ENCODE measurements at places on chromosomes 6 and 20.

GRCh38 chr6:78896227-78896626, 28.9 kb downstream of the IRAK1BP1 start:
- no peak for DNase-seq

DNA sequence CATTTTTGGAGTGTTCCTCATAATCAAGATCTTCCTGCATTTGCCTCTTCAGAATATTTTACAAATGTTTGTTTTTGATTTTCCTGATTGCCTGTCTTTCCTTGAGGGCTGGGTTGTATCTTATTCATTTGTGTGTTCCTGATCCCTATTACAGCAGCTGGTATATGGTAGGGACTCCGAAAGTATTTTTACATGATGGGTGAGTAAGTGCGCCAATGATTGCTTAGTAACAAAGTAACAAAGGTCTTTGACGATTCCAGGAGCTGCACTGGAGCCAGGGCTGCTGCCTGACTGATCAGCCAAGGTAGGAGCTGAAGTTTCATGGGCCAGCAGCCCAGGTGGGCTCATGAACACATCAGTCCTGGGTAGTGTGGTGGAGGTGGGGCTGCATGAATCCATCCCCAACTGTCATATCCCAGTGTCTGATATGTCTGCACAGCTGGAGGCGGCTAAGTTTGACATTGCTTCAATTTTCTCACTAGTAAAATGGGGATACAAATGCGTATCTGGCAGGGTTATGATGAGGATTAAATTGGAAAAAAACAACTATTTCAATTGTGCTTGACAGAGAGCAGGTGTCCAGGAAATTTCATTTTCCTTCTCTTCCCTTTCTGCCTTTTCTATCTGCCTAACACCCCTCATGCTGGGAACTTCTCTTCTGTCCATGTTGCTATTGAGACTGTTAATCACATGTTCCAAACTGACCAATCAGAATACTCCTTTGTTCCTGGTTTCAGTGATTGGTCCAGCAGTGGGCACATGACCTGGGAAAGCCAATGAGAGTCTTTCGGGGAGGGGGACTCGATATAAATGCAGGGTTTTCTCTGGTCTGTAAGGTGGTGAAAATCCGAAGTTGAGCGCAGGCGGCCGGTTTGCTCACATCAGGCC, 90.7 kb downstream of the CDH26 start:
- no peak for DNase-seq

DNA sequence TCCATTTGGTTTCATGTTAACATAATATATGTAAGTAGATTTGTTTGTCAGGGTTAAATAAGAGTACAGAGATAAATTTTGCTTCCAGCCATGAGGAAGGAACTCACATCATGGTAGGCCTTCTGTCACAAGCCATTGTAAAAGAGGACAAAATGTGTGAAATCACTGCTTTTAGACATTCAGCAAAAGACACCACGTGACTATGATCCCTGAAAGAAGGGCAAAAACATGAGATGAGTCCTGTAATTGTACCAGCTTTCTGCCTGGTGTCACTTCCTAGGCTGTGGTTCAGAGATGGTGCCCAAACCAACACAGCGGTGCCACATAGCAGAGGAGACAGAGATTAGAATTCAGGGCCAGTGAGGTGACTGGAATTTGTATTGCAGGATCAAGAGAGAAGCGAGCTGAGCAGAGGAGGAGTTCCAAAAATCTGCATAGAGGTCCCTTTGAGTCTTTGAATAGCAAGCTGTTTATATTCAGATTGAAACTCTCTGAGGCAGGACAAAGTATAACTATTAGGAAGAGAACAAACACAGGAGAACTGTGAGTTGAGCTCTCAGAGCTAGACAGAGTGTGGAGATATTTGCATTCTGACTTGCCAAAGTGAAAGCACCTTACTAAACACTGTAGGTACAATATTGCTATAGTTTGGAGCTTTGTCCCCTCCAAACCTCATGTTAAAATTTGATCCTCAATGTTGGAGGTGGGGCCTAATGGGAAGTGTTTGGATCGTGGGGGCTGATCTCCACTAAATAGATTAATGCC, 52.6 kb upstream of the PDE7B start:
- no peak for DNase-seq

DNA sequence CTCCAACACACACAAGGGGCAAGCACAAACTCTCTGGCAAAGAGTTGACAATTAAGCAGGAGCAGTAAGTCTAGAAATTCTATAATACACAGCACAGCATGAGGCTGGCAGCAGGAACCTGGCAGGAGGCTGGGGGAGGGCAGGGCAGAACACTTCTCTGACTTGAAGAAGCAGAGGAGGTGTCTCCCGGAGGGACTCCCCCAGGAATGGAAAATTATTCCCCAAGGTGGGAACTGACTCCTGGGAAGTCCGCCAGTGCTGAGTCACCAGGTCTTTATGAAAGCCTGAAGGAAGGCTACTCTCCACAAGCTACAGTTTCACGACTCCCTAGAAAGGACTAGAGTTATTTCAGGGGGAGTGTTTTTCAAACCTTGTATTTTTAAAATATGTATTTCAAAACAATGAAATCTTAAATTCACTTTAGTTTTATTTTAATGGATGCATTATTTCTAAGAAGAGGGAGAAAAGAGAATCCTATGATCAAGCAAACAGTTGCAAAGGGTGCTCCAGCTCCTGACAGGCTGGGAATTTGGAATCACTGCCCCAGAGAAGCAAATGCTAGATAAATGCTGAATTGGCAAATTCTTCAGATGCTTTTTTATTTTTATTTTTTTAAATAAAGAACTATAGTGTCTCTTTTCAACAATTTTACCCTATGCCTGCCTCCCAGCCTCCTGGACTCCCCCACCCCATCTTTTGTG, 192.8 kb downstream of the LY86 start:
- peak; percentile 44 for DNase-seq

GRCh38 chr6:133951881-133952814, 876 bp upstream of the TBPL1 start:
- DNase-seq, result peak; percentile 77

GRCh38 chr6:139373154-139373927, 1.1 kb downstream of the CITED2 start:
- peak; percentile 63 for DNase-seq

- DNase-seq, result peak; percentile 27
Measured at GRCh38 chr6:131173680-131174079, 38.4 kb downstream of the AKAP7 start.

DNA sequence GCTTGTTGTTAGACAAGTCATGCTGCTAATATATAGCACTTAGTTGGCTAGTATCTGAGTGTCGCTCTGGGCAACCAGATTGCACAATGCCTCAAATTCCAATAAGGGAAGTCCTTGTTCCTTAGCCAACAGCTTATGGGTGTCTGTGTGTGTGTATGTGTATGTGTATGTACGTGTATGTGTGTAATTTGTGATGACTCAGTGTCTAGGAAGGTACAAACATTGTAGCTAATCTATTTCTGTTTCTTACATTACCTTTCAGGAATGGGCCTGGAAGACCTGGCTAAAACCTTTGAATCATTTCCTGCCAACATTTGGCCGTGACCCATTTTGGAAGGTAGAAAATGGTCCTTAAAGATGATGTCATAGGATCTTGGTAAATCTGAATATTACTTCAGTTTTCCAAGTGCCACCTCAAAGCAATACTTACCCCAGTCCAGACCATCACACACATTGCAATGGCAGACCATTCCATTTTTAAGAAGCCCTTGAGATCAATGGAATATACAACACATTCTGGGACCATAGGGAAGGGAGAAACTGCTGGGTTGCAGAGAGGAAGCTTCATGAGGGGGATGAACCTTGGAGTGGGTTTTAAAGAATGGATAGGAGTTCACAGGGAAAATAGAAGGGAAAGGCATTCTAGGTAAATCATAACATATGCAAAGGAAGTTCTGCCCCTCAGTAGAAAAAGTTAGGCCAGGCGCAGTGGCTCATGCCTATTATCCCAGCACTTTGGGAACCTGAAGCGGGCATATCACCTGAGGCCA, 25.1 kb downstream of the NEDD9 start:
- peak; percentile 97 for DNase-seq

- DNase-seq, result peak; percentile 76
Measured at GRCh38 chr6:17397764-17398194, 4.4 kb downstream of the CAP2 start.

- DNase-seq, result peak; percentile 55
Measured at GRCh38 chr20:8132484-8133309, 631 bp downstream of the PLCB1 start.

- no peak for DNase-seq
Measured at GRCh38 chr20:12345978-12346377, 428.3 kb downstream of the BTBD3 start.

GRCh38 chr6:20564777-20565176, 30.5 kb downstream of the CDKAL1 start:
- no peak for DNase-seq

GRCh38 chr20:5933802-5934436, 16.4 kb downstream of the TRMT6 start:
- DNase-seq, result peak; percentile 11

GRCh38 chr20:23868321-23868720, 11.2 kb downstream of the CST5 start:
- no peak for DNase-seq

DNA sequence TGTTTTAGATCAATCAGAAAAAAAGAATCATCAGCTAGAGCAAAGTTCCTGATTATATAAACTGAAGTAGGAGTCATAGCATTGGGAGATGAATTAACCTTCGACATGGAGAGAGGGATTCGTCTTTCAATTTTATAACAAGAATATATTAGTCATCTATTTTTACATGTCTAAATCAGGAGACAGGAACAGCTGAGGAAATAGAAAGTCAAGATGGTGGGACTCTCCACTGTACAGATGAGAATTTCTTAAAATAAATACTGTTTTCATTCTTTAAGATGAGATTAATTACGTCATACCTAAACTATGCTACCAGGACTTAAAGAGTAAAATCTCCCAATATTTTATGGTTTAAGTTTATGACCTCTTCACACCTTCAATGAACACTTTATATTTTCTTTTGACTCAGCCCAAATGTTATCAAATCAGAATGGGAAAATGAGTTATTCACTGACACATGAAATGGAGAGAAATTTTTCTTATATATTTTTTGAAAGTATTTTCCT, 1137.7 kb downstream of the EPHA7 start:
- no peak for DNase-seq

DNA sequence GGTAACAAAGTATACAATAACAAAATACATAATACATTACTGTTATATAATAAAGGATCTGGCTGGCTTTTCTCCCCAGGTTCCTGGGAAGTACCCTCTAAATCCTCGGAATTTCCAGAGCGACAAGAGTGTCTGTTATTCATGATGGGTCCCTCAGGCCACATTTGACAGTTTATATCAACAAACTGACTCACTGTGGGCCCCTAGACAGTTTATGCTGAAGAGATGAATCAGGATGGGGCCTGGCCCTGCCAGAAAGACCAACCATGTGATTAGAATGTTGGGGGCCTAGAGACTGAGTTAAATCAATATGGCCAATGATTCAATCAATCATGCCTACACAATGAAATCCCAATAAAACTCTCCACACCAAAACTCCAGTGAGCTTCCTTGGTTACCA, 13.5 kb downstream of the USP45 start:
- DNase-seq, result no peak

DNA sequence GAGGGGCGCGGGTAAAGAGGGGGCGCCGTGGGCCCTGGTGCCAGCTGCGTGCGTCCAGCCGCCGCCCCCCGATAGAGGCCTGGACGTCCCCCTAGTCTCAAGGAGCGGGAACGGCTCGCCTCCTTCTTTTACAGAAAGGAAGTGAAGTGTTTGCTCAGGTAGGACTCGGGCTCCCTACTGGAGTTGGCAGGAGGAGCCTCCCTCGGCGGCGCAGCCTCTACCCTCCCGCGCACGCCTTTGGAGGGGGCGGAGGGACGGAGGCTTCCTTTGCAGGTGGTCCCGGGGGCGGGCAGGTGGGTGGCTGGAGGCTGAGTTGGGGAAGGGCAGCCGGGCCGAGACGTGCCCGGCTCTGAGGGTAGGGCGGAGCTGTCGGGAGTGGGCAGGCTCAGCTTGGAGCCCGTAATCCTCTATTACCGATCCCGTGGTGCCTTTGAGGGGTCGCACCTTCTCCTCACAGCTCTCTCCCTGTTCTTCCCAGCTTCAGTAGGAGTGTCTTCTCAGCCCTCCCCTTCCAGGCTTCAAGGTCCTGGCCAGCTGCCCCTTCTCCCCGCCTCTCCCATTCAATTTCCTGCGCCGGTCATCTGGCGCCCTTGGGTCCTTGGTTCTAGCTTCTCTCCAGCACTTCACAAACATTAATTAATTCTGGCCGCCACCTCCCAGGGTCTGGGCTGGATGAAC, 728 bp downstream of the ITPR3 start:
- peak; percentile 52 for DNase-seq

- peak; percentile 11 for DNase-seq
Measured at GRCh38 chr6:158638324-158638854, 6.2 kb downstream of the DYNLT1 start.

DNA sequence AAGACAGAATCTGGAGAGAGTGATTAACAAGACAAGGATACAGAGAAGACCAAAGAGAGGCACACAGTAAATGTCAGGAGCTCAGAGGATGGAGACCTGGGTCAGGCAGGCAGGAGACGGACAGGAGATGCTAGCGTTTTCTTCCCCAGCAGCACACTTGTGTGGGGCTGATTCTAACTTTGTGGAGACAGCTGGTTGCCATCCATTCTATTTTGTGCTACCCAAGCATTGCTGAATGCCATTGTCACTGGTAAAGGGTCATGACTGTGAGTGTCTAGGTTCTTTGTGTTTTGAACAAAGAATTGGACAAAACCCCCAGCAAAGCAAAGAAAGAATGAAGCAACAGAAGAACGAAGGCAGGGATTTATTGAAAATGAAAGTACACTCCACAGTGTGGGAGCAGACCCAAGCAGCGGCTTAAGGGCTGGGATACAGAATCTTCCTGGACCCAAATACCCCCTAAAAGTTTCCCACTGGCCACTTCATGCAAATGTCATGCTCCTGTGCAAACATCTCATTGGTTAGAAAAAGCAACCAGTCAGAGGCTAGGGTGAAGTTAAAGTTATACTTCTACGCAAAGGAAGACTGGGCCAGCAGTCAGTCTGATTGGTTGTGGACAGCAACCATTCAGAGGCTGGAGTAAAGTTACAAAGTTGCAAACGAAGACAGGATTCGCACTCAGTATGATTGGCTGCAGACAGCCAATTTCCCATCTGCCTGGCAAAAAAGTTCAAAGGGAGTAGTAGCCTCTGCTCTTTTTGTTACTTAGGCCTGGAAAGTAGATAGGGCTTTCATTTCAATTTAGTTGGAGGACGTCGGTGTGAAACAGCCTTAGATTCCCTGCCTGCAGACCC, 17.5 kb downstream of the PTK7 start:
- peak; percentile 90 for DNase-seq

DNA sequence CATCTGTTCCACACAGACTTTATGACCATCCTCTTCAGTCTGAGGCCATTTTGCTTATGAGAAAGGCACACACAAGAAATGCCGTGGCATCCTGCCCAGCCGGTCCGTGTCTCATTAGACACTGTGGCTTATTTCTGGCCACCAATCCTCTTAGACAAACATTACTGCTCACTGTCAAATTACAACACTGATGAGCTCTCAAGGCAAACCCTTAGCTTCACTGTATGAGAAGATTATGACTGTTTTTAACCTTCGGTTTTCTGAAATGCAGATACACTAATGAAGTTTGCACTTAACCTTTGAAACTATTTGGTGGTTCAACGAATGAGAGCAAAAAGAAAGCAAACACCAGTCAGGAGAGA, 50.5 kb upstream of the DST start:
- peak; percentile 99 for DNase-seq

GRCh38 chr6:71855406-71855805, 30.9 kb upstream of the RIMS1 start:
- DNase-seq, result peak; percentile 9

- peak; percentile 60 for DNase-seq
Measured at GRCh38 chr6:15922510-15923250, 206.2 kb upstream of the MYLIP start.

GRCh38 chr6:13406781-13407180, 78.4 kb upstream of the TBC1D7 start:
- DNase-seq, result peak; percentile 23

- no peak for DNase-seq
Measured at GRCh38 chr6:34658605-34659265, 37.8 kb downstream of the ILRUN start.

All from EH (cell line).